Gastrocnemius medialis (tissue), 4 donors: ENCODE measurements at places on chromosomes 3 and 15. TPM values are rescaled to one million over a fixed set of nuclear protein-coding genes. Genes with fewer than 3 reads are reported as not detected.

The ZNF717 gene
- 2.2 TPM for total RNA-seq

The SETD5 gene
- 43.3 TPM for total RNA-seq

- DNase-seq: no peak
- no peak overlapping the region for H3K27ac ChIP-seq
- no peak overlapping the region for H3K4me3 ChIP-seq
- H3K36me3 ChIP-seq: no peaks in the 10 kb centered on the region
- peaks cover 4% of the 10 kb centered on the region for H3K4me1 ChIP-seq
Observed at GRCh38 chr3:181716966-181717365, 5.2 kb downstream of the SOX2 start.

DNA sequence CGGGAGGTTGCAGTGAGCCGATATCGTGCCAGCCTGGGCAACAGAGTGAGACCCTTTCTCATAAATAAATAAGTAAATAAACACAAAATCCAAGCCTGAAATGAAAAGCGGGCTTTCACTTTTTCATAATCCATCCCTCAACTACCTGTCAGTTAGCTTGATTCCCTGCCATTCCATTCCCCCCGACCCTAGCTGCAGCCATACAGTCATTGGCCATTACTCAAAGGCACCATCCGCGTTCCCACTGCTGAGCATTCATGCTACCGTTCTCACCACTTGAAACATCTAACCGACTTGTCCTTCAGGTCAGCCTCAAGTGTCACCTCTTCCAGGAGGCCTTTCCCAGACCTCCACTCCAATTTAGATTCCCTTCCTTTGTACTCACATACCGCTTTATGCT, 1.1 kb upstream of the PARL start:
- H3K36me3 ChIP-seq: no peaks in the 10 kb centered on the region
- DNase-seq: no peak
- peaks cover 23% of the 10 kb centered on the region for H3K4me1 ChIP-seq
- H3K27ac ChIP-seq: no peak overlapping the region
- no peak overlapping the region for H3K4me3 ChIP-seq
- H3K27me3 ChIP-seq: no peaks in the 10 kb centered on the region

DNA sequence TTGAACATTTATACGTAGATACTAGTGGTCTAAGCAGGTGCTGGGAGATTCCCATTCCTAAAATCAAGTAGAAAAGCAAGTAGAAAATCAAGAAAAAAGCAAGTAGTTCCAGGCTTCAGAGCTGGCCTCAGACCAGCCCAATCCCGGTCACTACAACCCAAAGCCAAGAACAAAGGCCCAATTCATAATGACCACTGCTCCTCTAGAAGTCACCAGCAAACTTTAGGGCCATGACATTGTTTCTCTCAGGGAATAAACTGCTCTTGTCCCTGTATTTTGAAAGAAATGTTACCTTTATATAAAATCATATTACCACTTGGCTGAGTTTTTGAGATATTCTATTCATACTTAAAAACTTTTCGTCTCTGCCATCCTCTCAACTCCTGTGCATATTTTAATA, 106.3 kb upstream of the IL12A start:
- DNase-seq: no peak
- H3K4me3 ChIP-seq: peak overlapping the region; percentile 32
- peak overlapping the region; percentile 83 for H3K27ac ChIP-seq
